ENCODE measurements at places on chromosomes 3 and 15. TPM values are rescaled to one million over a fixed set of nuclear protein-coding genes. Genes with fewer than 3 reads are reported as not detected.

- no peak for DNase-seq
Measured at GRCh38 chr3:17986348-17986816, 244.0 kb upstream of the TBC1D5 start.

The CCR8 gene
- not detected for total RNA-seq

DNA sequence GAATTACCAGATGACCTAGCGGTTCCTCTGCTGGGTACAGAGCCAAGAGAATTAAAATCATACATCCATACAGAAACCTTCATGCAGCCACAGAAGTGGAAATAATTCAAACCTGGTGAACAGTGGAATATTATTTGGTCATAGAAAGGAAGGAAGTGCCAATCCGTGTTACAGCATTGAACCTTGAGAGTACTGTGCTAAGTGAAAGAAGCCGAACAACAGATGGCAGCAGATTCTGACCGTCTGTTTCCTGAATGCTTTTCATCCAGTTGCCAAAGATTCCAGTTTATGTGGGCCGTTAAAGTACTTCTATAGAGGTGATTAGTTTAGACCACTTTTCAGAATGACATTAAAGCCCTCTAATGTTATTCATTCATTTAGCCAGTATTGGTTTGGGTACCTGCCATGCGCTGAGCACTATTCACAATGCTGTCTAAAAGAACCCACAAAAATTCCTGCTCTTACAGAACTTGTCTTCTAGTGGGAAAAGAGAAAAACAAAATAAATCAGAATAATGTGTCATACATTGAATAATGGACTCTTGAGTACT is 45.8 kb upstream of the SENP5 start:
- no peak for DNase-seq

DNA sequence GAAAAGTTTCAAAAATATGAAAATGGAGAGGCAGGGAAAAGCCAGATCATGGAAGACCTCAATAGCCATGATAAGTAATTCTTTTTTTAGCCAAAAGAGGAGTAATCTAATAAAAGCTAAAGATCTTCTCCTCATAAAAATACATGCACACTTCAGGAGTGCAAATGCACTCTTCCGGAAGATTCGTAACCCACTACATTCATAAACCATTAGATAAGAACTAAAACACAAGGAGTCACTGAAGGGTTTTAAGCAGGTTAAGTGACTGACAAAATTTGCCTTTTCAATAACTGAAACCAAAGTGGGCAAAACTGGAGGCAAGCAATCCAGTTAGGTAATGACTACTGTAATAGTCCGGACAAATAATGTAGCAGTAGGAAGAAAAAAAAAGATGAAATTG is 46.0 kb downstream of the UBE3A start:
- DNase-seq: no peak

The XCR1 gene
- total RNA-seq: 0.07 TPM

The NCBP2 gene
- 49.2 TPM for total RNA-seq

- peak; percentile 86 for DNase-seq
Measured at GRCh38 chr3:186783731-186784515, 546 bp downstream of the EIF4A2 start.

The SLC12A1 gene
- not detected for total RNA-seq

GRCh38 chr3:146131616-146132410 is 29.2 kb downstream of the PLOD2 start:
- DNase-seq: no peak

The GOLGA8N gene
- total RNA-seq: 21.3 TPM

The NFKBIZ gene
- total RNA-seq: 119 TPM

The CTSH gene
- total RNA-seq: 125 TPM

The ALDH1L1 gene
- 27.3 TPM for total RNA-seq

DNA sequence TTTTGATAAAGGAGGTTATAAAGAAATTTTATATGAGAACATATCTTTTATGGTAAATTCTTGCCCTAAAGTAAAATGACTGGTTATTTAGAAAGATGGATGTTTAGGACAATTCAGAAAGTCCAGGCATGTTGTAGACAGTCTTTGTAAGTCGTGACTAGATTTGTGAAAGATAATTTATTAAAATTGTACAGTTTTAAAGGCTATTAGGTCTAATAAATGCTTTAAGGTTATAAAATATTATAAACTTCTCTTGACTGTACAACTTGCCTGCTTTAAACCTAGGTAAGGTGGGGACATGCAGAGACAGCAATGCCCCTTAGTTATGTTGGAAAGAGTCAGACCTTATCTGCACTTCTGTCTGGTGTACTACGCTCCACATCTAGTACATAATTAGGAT is 933.5 kb downstream of the SI start:
- DNase-seq: no peak

GRCh38 chr3:122506450-122506849 is 8.3 kb downstream of the KPNA1 start:
- DNase-seq: no peak

The GP9 gene
- total RNA-seq: 0.35 TPM

The CNTN6 gene
- 0.21 TPM for total RNA-seq

The GADL1 gene
- total RNA-seq: not detected

DNA sequence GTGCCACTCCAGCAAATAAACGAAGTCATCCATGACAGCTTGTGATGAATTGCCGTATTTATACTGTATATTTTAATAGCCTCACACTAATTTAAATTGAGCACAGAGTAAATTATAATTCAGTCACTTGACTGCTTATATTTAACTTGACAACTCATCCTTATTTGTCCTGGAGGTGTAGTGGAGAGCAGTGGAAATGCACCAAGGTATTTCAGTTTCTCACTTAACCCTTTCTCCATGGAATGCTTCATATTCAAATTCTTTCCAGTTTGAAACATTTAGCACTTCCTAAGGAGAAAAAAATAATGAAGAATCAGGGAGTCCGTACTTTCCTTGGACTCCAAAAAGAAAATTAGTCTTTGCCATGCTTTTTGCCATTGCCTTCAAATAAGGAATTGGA is 99.0 kb downstream of the MAP2K5 start:
- DNase-seq: no peak

The EXOSC7 gene
- total RNA-seq: 2.4 TPM

- no peak for DNase-seq
Measured at GRCh38 chr15:57948351-57949289, 116.9 kb downstream of the ALDH1A2 start.

The CAV3 gene
- not detected for total RNA-seq

DNA sequence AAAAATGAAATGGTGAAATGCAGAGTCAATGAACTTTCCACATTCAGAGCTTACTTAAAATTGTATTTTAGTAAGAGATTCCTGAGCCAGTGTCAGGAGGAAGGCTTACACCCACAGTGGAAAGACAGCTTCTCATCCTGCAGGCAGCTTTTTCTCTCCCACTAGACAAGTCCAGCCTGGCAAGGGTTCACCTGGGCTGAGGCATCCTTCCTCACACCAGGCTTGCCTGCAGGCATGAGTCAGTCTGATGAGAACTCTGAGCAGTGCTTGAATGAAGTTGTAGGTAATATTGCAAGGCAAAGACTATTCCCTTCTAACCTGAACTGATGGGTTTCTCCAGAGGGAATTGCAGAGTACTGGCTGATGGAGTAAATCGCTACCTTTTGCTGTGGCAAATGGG is 3.1 kb downstream of the CCR4 start:
- no peak for DNase-seq

The EXD1 gene
- total RNA-seq: not detected

DNA sequence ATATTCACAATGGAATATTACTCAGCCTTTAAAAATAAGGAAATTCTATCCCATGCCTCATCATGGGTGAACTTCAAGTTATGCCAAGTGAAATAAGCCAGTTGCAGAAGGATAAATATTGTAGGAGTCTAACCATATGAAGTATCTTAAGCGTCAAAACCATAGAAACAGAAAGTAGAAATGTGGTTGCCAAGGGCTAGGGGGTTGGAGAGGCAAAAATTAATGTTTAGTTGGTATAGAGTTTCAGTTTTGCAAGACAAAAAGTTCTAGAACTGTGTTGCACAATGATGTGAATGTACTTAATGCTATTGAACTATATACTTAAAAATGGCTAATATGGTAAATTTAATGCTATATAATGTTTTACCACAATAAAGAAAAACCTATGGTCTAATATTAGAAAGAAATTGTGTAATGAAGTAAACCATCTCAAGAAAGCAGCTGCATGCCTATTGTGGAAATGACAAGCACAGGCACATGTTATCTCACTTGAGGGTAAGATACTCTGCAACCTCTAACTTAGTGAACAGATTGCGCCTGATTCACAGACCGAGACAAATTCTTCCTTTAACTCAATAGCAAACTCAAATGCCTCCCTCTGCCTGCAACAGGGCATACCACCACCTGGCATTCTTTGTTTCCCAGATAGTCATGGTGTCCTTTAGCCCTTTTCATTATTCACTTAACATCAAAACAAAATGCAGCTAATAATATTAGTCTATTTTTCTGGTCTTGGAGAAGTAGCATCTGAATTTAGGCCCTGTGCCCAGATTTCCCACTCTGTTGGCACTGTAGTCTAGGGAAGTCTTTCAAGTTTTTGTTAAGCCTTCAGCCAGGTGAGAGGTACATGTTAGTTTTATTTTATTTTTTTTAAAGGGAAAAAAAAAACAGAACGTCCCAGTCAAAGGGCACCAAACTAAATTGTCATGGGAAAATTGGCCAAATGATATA is 80.2 kb upstream of the ACP3 start:
- no peak for DNase-seq

DNA sequence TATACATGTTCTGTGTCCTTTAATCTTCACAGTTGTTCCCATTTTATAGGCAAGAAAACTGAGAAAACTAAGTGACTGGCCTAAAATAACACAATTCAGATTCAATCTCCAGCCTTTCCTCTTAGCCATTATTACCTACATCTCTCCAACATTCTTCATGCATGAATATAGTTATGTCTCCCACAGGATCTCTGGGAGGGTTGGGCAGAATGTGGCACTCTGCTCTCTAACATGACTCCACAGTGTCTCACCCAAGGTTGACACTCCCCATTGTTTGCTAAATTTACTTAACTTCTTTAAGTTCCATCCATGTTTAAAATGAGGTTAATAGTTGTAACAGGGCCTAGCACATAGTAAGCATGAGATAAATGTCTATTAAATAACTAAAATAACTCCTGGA is 276.3 kb downstream of the ERC2 start:
- no peak for DNase-seq

DNA sequence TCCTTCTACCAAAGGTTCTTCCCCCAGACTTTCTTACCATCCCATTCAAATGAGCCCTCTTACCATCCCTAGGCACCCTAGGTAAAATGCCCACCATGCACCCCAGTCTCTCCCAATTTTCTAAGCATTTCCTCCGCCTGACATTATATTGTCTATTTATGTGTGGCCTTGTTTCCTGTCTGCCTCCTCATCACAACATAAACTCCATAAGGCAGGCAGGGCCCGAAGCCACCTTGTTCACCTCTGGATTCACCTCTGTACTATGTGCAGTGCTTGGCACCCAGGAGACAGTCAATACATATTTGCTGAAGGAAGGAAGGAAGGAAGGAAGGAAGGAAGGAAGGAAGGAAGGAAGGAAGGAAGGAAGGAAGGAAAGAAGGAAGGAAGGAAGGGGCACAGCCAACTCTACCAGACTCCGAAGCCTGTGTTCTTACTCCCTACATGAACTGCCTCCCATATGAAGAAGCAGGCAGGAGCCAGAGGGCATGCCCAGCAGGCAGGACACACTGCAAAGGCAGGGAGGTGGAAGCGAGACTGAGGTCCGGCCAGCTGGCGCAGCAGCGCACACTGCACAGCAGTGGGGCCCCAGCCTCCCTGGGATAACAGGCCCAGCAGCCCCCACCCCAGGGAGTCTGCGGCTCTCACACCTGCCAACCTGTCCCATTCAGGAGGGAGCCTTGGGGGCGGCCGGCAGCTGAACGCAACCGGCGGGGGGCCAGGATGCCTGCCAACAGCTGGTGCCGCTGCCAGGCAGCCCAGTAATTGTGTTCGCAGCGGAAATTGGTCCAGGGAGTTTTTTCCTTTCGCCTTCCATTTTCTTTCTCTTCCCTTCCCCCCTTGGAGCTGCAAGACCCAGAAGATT is 106.0 kb upstream of the LINGO1 start:
- no peak for DNase-seq

DNA sequence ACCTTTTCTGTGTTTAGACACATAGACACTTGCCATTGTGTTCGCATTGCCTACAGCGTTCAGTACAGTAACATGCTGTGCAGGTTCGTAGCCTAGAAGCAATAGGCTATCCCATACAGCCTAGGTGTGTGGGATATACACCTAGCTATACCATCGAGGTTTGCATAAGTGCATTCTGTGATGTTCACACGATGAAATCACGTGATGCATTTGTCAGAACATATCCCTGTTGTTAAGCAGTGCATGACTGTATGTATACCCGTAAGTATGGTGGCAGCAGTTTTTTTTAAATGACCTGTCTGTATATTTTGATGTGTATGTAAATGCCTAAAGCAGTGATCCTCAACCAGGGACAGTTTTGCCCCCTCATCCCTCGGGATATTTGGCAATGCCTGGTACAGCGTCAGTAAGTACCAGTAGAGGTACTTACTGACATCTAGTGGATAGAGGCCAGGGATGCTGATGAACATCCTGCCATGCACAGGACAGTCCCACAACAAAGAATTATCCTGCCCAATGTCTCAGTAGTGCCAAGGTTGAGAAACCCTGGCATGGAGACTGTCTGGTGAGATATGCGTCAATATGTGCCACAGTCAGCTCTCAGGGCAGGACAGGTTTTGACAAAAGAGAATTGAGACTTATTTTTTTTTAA is 129.1 kb downstream of the HCN4 start:
- no peak for DNase-seq

- DNase-seq: no peak
Measured at GRCh38 chr3:2526926-2527325, 428.3 kb downstream of the CNTN4 start.

The SCAPER gene
- total RNA-seq: 25.4 TPM

- DNase-seq: no peak
Measured at GRCh38 chr15:74350295-74351275, 16.9 kb downstream of the CYP11A1 start.

GRCh38 chr3:45988804-45989203 is 6.8 kb downstream of the FYCO1 start:
- peak; percentile 30 for DNase-seq

- DNase-seq: no peak
Measured at GRCh38 chr3:159803459-159803858, 185.2 kb upstream of the IL12A start.

GRCh38 chr3:151722856-151723255 is 10.9 kb upstream of the AADACL2 start:
- no peak for DNase-seq

DNA sequence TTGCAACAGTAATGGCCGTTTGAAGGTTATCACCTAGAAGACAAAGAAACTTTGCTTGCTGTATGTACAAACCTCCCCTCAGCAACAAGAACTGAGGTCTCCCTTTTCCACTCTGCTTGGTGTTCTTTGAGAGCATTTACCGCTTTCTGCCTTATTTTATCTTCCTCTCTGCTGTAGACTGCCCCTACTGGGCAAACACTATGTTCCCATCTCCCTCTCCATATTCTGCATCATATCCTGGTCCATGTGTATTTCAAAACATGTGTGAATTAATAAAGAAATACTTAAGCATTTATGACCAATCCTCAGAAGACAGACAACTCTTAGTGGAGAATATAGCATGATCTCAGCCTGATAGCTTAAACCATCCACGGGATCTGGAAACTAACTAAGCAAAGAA is 64.4 kb downstream of the ATP13A5 start:
- DNase-seq: no peak

- no peak for DNase-seq
Measured at GRCh38 chr3:13963137-13963886, 83.4 kb upstream of the WNT7A start.
